Left lobe of liver (tissue), 2 donors: ENCODE measurements at places on chromosomes 11 and 22. TPM values are rescaled to one million over a fixed set of nuclear protein-coding genes. Genes with fewer than 3 reads are reported as not detected.

The MAPK8IP2 gene
- total RNA-seq: 0.53 TPM

GRCh38 chr22:36439481-36440271 lies 41.8 kb downstream of the TXN2 start:
- no peak for DNase-seq

GRCh38 chr11:110027627-110028371 lies 65.4 kb upstream of the ZC3H12C start:
- no peak for DNase-seq

DNA sequence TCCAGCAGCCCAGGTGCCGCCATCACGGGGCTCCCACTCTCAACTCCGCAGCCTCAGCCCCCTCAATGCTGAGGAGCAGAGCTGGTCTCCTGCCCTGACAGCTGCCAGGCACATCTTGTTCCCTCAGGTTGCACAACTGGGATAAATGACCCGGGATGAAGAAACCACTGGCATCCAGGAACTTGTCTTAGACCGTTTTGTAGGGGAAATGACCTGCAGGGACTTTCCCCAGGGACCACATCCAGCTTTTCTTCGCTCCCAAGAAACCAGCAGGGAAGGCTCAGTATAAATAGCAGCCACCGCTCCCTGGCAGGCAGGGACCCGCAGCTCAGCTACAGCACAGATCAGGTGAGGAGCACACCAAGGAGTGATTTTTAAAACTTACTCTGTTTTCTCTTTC lies at the start of gene SAA1:
Gene SAA1 (plus strand): TSS at position 316 of the 400 bp plus-strand sequence. CDS start 624 bp downstream, outside the sequence.
- peak; percentile 68 for DNase-seq

The APOBEC3A gene
- total RNA-seq: 0.98 TPM

- DNase-seq: peak; percentile 65
Observed at GRCh38 chr11:21511835-21512440, 680.9 kb upstream of the ANO5 start.

GRCh38 chr11:116927163-116927974 lies 89.9 kb upstream of the APOA1 start:
- DNase-seq: no peak

- peak; percentile 79 for DNase-seq
Observed at GRCh38 chr11:45933131-45933831, 10.8 kb downstream of the LARGE2 start.

The HTR3A gene
- not detected for total RNA-seq

DNA sequence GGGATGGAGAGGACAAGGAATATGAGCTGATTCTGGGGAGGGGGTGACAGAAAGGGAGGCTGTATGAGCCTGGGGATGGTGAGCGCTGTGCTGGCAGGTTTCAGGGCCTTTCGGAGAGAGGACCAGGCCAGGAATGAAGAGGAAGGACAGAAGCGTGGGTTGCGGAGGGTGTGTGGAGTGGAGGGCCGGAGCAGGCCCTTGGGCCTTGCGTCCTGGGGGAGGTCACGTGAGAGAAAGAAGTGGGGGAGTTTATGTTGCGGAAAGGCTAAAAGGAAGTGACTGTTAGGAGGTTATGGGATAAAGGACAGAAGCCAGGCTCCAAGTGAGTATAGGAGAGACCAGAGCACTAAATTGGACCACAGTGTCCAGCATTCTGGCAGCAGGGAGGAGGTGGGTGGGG lies 17.5 kb downstream of the BCR start:
- DNase-seq: no peak

- DNase-seq: no peak
Observed at GRCh38 chr22:22219140-22219996, 25.2 kb upstream of the VPREB1 start.

DNA sequence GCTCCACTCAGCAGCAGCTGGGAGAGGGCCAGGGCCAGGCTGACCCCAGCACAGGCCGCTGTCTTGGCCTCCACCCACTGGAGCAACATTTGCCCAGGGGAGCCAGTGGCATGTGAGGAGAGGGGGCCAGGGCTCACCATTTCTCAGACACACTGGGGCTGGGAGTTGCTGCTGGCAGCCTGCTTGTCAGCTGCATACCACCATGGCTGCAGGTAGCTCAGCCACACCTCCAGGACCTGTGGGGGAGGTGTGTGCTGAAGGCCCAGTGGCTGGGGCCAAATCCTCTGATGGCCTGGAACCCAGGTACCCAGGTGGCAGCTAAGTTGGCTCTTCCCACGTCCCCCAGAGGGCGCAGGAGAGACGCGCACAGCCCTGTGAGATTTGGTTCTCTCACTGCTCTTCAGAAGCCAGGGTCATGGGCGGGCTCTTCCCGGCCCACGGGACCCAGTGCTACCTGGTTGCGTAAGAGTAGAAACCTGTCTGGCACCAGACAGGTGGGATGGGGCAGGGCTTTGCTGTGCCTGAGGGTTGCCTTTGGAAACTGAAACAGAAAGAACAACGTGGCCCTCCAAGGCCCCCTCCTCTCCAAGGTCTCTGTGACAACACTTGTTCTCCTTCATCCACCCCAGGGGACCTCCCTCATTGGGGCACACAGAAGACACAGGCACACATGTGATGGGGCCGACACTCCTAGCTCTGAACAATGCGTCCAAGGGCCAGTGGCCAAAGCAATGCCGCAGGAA lies 98.8 kb downstream of the MED15 start:
- peak; percentile 88 for DNase-seq

- DNase-seq: no peak
Observed at GRCh38 chr11:93295921-93296575, 34.5 kb upstream of the DEUP1 start.

The UPK3A gene
- not detected for total RNA-seq

The KLHDC7B gene
- total RNA-seq: 0.05 TPM

GRCh38 chr22:47202819-47203553 lies 440.5 kb downstream of the TBC1D22A start:
- DNase-seq: peak; percentile 42

The GDPD4 gene
- 10.2 TPM for total RNA-seq

- peak; percentile 54 for DNase-seq
Observed at GRCh38 chr22:43110444-43110926, at the start of gene BIK. TSS of gene BIK (plus strand) at chr22:43110750. CDS start at chr22:43124023, 13,273 bp downstream.

DNA sequence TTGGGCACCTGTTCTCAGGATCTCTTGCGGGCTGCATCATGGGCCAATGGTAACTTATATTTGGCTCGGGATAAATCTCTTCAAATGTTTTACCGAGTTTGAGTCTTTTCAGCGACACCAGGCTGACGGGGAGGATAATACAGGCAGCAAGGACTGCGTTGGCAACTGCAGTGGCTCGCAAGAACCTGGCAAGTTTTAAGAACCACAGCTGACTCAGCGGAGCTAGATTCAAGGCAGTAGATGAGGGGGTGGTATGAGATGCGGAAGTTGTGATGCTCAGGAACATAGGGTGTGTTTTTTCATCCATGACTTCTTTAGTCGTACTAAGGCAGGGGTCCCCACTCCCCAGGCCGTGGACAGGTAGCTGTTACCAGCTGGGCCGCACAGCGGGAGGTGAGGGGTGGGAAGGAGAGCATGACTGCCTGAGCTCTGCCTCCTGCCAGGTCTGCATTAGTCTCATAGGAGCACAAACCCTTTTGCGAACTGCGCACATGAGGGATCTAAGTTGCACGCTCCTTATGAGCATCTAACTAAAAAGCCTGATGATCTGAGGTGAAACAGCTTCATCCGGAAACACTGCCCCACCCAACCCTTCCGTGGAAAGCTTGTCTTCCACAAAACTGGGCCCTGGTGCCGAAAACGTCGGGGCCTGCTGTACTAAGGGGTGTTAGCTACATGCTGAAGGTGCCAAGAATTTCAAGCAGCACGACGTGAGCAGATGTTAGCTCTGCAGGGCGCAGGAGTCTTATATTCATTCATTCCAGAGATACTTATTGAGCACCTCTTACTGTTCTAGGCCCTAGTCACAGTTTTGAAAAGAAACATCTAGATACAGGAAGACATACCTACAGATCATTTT lies 6.4 kb upstream of the JAM3 start:
- no peak for DNase-seq

GRCh38 chr11:110513846-110514437 lies 84.2 kb downstream of the FDX1 start:
- no peak for DNase-seq

DNA sequence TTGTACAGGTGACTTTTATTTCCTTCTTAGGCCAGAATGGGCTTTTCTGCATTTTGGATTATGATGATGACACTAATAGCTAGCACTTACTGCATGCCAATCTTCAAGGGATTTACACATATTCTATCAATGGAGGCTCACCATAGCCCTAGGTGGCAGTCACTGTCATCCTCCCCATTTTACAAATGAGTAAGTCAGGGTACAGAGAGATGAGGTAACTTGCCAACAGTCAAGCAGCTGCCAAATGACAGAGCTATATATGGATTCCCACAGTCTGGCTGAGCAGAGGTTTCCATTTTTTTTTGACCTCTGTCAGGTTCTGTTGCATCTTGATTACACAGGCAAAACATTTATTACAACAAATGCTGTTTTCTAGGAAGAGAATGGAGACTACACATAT lies 23.8 kb upstream of the C11orf96 start:
- DNase-seq: no peak

- peak; percentile 76 for DNase-seq
Observed at GRCh38 chr22:17229991-17230630, 10.9 kb upstream of the ADA2 start.

- no peak for DNase-seq
Observed at GRCh38 chr11:72102631-72102945, 509 bp downstream of the LAMTOR1 start.

DNA sequence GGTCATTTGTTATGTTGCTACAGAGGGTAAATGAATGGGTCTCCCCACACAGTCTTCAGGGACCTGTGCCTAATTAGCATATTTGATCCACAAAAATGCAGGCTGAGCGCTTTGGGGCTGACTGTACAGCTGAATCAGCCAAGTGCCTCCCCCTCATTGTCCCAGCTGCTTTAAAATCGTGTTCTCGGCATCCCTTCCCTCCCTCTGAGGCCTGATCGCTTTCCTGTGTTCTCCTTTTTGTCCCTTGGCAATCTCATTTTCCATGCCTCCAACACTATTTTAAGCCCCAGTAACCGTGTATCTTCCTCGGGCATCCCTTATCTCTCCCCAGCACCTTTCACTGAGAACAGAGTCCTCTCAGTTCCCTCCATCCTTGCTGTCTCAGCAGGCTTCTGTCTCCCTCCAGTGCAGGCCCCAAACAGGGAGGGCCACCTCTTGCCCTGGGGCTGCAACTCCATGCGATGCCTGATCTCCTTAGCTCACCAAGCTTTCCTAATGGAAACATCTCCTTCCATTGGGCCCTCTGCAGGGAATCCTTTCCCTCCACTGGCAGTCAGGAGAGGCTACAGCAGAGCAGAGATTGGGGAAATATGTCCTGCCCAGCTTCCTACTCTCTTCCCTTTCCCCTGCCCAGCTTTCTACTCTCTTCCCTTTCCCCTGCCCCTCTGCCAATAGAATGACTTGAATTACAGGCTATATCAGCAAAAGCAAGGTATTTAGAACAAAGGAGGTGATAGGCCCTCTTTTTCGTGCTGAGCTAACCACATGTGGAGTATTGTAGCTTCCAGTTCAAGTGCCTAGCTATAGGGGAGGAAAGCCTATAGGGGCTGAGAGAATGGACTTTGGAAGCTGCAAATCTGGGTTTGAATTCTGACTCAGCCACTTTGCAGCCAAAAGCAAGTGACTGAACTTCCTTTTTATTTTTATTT lies 13.8 kb downstream of the UQCR10 start:
- no peak for DNase-seq

GRCh38 chr22:48663297-48663696 lies 1164.4 kb downstream of the BRD1 start:
- no peak for DNase-seq

DNA sequence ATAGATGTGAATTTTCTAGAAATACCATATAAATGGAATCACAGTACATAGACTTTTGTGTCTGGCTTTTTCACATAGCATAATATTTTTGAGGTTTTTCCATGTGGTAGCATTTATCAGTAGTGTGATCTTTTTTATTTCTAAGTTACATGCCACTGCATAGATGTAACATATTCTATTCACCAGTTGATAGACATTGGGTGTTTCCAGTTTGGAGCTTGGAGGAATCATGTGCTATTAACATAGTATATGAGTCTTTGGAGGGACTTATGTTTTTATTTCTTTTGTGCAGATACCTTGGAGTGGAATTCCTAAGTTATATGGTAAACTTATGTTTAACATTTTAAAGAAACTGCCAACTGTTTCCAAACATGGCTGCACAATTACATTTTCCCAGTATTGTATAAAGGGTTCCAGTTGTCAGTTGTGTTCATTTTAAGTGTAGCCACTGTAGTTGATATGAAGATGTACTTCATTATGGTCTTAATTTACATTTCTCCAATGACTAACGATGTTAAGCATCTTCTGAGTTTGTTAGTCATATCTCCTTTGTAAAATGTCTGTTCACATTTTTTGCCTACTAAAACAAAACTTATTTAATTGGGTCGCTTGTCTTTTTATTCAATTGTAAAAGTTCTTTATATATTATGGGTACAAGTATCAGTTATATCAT lies 145.7 kb upstream of the TRPC6 start:
- DNase-seq: no peak

DNA sequence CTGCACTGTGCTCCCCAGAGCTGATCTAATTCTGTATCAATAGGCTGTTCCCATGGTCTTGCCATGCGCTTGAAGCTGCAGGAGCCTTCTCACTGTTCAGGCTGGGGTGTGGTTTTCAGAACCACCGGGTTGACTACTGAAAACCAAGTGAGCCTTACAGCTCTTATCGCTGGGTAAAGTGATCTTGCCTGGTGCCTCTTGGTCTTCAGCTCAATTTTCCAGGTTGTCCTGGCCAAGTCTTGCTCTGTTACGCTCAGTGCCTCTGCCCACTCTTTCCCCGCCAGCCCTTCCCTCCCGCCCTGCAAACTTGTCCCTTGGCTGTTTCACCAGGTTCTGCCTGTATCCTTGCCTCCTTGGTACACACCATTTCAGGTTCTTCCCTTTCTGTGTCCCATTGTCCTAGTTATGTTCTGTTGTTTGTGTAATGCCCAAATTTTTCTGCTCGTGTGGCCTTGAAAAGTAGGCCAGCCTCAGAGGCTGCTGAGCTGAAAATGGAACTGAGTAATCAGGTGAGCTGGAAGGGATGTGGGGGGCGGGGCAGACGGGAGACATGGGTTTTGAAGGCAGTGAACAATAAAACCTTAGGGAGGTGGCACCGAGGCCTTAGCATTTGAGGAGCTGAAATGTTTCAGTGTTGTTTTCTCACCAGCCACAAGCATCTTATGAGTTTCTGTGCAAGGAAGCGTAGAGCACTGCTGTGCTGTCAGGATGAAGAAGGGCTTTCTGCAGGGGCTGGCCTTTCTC lies 11.2 kb downstream of the PEX26 start:
- DNase-seq: no peak

- DNase-seq: no peak
Observed at GRCh38 chr11:72015511-72016061, 16.9 kb downstream of the IL18BP start.

DNA sequence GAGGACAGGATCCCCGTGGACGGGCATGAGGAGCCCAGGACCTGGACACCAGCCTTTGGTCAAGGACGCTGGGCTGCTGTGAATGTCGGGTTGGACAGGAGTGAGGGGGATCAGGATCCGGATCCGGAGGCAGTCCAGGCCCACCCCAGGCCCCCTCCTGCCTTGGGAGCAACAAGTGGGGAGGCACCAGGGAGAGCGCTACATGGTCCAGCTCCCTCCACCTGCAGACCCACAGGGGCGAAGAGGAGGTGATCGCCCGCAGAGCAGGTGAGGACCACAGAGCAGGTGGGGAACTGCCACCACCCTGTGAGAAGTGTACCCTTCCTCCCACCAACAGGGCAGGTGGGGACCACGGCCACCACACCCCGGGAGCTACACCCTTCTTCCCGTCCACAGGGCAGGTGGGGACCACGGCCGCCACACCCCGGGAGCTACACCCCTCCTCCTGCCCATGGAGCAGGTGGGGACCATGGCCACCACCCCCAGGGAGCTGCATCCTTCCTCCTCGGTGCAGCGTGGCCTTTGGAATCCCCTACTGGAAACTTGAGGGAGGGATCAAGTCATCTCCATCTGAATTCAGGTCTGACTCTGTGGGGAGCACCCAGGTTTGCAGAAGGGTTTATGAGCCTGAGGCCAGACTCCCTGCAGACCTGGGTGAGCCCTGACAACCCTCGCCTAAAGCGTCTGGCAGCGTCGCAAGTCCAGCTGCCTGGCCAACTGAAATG lies 141.0 kb downstream of the BRD1 start:
- DNase-seq: no peak
